ENCODE measurements at places on chromosomes 13 and 19.

DNA sequence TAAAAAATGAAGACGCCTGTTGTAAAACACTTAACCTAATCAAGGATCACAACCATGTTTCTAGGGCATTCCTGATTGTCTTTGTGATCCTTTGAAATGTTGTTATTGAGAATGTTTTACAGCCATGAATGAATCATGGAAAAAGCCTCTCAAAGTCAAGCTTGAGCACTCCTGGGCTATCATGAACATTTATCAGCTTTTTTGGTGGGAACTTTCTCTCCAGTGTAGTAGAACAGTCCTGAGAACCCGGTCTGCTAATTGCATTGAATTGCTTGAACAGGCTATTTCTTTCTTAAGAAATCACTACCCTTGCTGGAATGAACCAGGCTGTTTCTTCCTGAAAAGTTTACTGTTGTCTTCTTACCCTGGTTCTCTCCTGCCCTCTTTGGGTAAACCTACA is 516.5 kb downstream of the FGF9 start:
- DNase-seq: no peak

DNA sequence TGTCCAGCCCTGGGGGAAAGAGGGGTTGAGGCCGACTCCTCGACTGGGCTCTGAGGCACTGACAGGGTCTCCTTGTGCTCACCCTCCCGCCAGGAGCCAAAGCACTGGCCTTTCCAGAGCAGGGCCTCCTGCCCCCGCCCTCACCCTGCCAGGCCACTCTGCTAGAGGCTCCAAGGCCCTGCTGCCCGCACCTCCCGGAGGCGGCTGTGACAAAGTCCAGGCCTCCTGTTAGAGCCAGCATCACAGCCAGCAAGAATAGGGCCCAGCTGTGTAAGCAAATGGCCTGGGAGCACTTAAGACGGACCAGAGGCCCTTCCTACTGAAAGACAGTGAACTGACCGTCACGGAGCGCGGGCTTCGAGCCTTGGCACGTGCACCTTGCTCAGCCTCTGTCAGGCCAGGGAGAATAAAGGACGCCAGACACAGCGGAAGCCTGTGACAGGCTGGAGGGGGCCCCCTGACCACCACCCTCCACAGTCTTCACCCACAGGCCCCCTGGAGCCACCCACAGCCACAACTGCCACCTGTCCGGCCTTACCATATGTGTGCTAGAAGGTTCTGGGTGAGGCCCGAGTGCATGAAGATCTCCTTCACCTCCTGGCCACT is 50.9 kb downstream of the EPS15L1 start:
- DNase-seq: no peak

- peak; percentile 5 for DNase-seq
Observed at GRCh38 chr13:23960566-23961156, 63.4 kb upstream of the C1QTNF9B start.

DNA sequence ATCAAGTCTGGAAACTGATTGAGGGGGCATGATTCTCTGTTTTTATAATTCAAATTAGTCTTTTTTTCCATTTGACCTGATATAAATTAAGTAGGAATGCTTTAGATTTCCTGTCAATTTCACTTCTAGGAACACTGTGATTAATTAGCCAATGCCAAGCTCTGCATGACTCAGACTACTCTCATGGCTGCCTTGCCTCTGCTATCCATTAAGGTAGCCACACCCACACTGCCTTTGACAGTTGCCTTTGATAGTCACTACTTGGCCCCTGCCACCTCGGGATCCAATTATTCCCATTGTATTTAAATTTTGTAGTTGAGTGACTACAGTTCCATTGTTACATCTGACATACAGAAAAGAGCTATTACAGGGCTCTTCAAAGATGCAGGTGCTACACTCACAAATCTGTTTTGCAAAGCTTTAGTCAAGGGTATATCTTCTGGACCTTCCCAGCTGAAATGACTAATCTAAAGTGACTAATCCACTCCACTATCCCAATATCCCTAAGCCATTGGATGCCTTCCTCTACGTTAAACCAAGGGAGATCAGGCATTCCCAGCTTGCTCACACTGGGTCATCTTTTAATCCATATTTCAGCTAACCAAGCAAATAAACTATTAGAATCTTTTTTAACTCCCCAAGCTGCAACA is 1193.1 kb upstream of the MIR17HG start:
- no peak for DNase-seq

GRCh38 chr19:38849860-38850435 is at the start of gene HNRNPL:
Gene HNRNPL (minus strand): TSS chr19:38849986. CDS start chr19:38849966, 20 bp downstream.
- DNase-seq: peak; percentile 100
